ENCODE measurements at places on chromosomes 1 and 21. TPM values are rescaled to one million over a fixed set of nuclear protein-coding genes. Genes with fewer than 3 reads are reported as not detected.

Gene NBPF20
- total RNA-seq = 2.8 TPM

Gene OR2L13
- not detected for total RNA-seq

DNA sequence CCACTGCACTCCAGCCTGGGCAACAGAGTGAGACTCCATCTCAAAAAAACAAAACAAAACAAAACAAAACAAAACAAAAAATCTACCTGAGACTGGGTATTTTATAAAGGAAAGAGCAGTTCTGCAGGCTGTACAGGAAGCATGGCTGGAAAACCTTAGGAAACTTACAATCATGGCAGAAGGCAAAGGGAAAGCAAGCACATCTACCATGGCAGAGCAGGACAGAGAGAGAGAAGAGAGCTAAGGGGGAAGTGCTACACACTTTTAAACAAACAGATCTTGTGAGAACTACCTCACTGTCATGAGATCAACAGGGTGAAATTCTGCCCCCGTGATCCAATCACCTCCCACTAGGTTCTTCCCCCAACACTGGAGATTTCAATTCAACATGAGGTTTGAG lies 198.3 kb upstream of the SAMSN1 start:
- H3K4me1 ChIP-seq = no peaks in the 10 kb centered on the region
- H3K4me3 ChIP-seq = no peak overlapping the region
- no peak for DNase-seq
- no peaks in the 10 kb centered on the region for H3K36me3 ChIP-seq
- H3K27ac ChIP-seq = no peak overlapping the region

DNA sequence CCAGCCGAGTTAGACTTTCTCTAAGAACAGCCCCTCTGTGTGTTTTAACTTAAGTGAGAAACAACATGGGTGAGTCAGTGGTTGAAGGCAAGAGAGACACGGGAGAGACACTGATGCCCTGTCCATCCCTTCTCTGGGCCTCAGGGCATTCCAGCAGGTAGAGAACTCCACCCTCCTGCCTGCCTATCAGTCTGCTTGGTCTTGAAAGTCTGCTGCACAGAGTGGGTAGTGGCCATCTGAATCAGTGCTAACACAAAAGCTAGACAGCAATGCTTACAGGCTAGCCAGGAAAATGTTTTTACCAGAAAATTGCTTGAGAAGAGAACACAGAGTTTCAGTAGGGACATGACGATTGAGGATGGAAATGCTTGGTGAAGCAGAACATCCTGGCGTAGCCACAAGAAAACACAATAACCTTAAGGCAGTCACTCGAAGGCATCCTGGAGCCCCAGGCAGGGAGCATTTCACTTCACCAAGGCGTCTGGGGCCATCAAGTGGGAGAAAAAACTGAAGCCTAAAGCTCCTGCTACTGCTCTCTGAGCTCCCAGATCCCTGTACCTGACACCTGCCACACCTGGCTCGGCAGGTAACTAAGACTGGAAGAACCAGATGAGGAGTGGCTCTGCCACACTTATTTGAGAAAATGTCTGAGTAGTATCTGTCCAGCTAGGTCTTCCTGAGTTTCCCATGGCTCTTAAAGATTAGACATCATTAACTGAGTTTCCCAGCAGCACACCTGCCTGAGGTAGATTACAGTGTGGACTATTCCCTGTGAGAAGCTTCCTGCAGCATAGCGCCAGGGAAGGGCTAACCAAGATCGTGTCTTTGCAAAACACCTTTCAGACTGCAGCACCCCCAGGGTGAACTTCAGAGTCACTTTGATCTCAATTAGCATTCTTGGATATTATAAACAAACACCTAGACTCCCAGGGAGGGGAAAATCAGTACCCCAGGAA lies 18.1 kb upstream of the LBR start:
- H3K4me1 ChIP-seq = peaks cover 21% of the 10 kb centered on the region
- H3K27ac ChIP-seq = no peak overlapping the region
- no peak for DNase-seq

- H3K36me3 ChIP-seq = no peaks in the 10 kb centered on the region
- no peak for DNase-seq
- H3K4me3 ChIP-seq = no peak overlapping the region
- peaks cover 2% of the 10 kb centered on the region for H3K4me1 ChIP-seq
- no peaks in the 10 kb centered on the region for H3K27me3 ChIP-seq
These were observed 43.5 kb downstream of the TRIM33 start for GRCh38 chr1:114467491-114467890.

DNA sequence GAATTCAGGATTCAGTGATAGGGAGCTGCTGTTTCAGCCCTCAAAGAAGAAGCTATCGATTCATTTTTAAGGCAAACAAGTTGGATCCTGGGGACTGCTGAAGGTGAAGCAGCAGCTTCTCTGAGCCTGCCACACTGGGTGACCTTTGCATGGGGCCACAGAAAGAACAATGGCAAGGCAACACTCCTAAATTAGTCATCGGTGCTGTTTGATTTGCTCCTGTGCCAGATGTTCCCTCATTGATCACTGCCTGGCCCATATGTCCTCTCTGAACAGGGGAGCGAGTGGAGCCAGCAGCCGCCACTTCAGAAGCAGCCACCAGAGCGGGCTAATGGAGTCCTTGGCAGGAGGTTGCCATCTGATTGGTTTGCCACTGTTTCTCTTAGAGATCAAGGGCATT lies 391.5 kb downstream of the NTNG1 start:
- no peak for DNase-seq
- no peaks in the 10 kb centered on the region for H3K4me1 ChIP-seq
- H3K4me3 ChIP-seq = no peak overlapping the region
- H3K27me3 ChIP-seq = no peaks in the 10 kb centered on the region

DNA sequence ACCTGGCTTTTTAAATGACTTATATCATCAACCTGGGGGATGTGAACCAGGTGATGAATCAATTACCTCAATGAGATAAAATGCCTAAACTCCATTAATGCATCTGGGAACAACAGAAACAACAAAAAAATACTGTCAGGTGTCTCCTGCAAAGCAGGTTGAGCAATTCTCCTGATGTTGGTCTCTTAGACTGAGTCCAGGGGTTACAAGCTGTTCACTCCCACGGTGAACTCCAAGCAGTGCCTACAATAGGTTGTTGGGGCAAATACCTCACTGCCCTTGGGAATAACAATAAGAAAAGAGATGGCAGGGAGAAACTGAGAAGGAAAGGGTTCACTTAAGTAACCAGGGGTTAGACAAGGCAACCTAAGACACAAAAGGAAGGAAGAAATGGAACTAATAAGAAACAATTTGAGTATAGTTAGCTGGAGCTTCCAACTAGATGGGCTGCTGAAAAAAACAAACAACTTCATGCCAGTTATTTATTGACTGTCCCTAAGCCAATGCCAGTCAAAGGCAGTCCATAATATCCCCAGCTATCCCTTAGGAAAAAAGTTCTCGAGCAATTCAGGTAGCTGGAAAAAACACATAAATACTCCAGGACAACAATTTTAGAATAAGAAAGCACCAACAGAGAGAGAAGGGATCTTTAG lies 97.6 kb upstream of the MAGI3 start:
- no peak overlapping the region for H3K27ac ChIP-seq
- H3K4me1 ChIP-seq = no peaks in the 10 kb centered on the region
- H3K4me3 ChIP-seq = no peak overlapping the region
- no peaks in the 10 kb centered on the region for H3K36me3 ChIP-seq
- peaks cover 4% of the 10 kb centered on the region for H3K27me3 ChIP-seq

Gene CAMTA1
- 45.5 TPM for total RNA-seq

- DNase-seq = no peak
- H3K4me1 ChIP-seq = no peaks in the 10 kb centered on the region
- no peak overlapping the region for H3K27ac ChIP-seq
These were observed 497.1 kb downstream of the AGBL4 start for GRCh38 chr1:49526672-49527071.

GRCh38 chr1:31181515-31182343 lies 58.0 kb downstream of the NKAIN1 start:
- no peak overlapping the region for H3K4me3 ChIP-seq
- H3K36me3 ChIP-seq = no peaks in the 10 kb centered on the region
- H3K27ac ChIP-seq = no peak overlapping the region
- no peak for DNase-seq

Gene MAP1LC3C
- total RNA-seq = 0.66 TPM

DNA sequence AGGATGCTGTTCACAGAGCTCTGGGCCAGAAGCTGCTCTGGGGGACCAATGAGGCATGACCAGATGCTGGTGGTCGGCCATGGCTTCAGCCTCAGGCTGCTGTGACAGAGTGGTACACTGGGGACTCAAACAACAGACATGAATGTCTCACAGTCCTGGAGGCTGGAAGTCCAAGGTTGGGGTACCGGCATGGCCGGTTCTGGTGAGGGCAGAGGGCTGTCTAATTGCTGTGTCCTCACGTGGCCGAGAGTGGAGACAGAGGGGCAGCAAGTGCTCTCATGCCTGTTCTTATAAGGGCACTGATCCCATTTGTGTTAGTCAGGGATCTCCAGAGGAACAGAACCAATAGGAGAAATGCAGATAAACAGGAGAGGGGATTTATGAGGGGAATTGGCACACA lies 253.5 kb upstream of the C1orf174 start:
- H3K4me3 ChIP-seq = no peak overlapping the region
- no peaks in the 10 kb centered on the region for H3K36me3 ChIP-seq
- no peaks in the 10 kb centered on the region for H3K27me3 ChIP-seq
- H3K27ac ChIP-seq = no peak overlapping the region
- no peak for DNase-seq
- no peaks in the 10 kb centered on the region for H3K4me1 ChIP-seq

Gene LCE6A
- total RNA-seq = not detected

GRCh38 chr1:110067479-110067892 lies 3.0 kb downstream of the ALX3 start:
- no peak for DNase-seq
- H3K4me3 ChIP-seq = no peak overlapping the region
- H3K27ac ChIP-seq = no peak overlapping the region
- H3K27me3 ChIP-seq = peaks cover 65% of the 10 kb centered on the region
- H3K4me1 ChIP-seq = no peaks in the 10 kb centered on the region

DNA sequence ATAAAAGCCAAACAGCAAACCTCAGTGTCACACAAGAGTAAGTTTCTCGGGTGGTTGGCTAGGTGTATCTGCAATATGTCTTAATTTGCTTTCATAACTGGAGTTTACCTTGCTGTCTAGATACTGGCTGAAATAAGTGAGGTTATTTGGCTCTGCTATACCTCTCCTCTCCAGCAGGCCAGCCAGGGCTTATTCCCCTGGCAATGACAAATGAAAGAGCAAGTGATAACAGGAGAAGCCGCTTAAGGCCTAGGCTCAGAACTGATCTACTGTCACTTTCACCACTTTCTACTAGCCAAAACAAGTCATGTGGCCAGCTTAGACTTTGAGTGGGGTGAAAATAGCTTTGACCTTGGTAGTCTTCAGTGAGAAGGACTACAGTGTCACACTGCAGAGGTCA lies 4.8 kb upstream of the RPE65 start:
- H3K4me1 ChIP-seq = no peaks in the 10 kb centered on the region
- no peak overlapping the region for H3K27ac ChIP-seq
- no peak for DNase-seq

Gene FDPS
- 279 TPM for total RNA-seq

- H3K4me3 ChIP-seq = no peak overlapping the region
- no peak for DNase-seq
- H3K4me1 ChIP-seq = no peaks in the 10 kb centered on the region
- H3K27ac ChIP-seq = no peak overlapping the region
- H3K36me3 ChIP-seq = no peaks in the 10 kb centered on the region
- peaks cover 25% of the 10 kb centered on the region for H3K27me3 ChIP-seq
These were observed 2.0 kb downstream of the CR1 start for GRCh38 chr1:207497941-207498340.

DNA sequence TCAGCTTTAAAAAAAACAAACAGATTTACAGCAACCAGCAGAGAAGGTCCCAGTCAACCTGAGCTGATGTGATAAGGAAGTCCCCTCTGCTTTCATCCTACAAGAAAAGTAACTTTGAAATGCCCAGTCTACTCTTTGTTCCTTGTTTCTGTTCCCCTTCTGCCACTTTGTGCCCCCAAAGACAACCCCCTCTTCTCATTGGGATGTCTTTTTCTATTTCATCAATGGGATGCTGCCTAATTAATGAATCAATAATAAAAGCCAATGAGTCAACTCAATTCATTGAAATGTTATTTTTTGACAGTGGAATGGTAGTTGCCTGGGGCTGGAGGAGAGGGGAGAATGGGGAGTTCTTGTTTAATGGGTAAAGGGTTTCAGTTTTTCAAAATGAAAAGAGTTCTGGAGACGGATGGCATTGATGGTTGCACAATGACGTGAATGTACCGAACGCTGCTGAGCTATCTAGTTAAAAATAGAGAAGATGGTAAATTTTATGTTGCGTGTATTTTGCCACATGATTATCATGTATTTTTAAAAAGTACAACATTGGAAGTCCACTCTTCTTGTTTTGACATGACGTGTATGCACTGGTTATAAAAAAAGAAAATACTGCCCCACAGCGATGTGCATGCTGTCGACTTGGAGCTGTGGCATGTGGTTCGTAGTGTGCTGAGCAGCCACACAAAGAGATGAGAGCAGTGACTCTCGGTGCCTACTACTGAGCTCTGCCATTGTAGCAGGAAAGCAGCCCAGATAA lies 22.4 kb upstream of the PADI2 start:
- no peaks in the 10 kb centered on the region for H3K4me1 ChIP-seq
- no peaks in the 10 kb centered on the region for H3K27me3 ChIP-seq
- no peak overlapping the region for H3K4me3 ChIP-seq
- no peak overlapping the region for H3K27ac ChIP-seq

DNA sequence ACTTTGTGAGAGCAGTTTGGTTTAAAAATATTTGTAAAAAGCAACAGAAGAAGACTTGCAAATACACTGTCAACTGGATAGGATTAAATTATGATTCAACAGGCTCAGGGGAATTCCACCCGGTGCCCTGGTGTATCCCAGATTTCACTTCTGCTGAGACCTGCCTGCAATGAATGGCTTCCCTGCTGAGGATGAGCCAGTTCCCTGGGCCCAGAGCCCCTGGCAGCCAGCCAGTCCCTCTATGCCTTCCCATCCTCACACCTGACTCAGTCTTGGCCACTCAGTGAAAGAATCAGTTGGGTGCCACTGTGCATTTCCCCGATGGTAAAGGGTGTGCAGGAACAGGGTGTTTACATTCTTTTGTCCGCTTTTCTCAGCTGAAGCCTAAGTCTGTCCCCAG lies 64.4 kb downstream of the KCTD3 start:
- H3K4me3 ChIP-seq = no peak overlapping the region
- DNase-seq = no peak
- no peaks in the 10 kb centered on the region for H3K36me3 ChIP-seq
- H3K27me3 ChIP-seq = no peaks in the 10 kb centered on the region
- H3K27ac ChIP-seq = no peak overlapping the region

All from fibroblast of lung (primary cell).